MG63 (cell line): ENCODE measurements at places on chromosomes 6 and 20.
A peak's percentile ranks its signal among the peaks of the same experiment; 100 is the strongest.

DNA sequence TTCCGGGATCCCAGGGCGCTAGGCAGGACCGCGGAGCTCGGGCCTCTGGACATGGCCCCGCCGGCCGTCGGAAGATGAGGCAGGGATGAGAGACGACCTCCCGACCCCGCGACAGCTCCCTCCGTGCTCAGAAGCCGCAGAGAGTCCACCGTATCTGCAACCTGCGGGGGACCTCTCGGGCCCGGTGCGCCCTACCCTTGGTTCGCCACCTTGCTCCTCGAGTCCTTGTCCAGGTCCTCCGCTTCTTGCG is 301 bp downstream of the PPP1R3D start:
- no peak for DNase-seq

- DNase-seq: no peak
Observed at GRCh38 chr6:155194399-155194798, 69.4 kb upstream of the CLDN20 start.

GRCh38 chr6:125843593-125843992 is 52.8 kb downstream of the NCOA7 start:
- DNase-seq: no peak

DNA sequence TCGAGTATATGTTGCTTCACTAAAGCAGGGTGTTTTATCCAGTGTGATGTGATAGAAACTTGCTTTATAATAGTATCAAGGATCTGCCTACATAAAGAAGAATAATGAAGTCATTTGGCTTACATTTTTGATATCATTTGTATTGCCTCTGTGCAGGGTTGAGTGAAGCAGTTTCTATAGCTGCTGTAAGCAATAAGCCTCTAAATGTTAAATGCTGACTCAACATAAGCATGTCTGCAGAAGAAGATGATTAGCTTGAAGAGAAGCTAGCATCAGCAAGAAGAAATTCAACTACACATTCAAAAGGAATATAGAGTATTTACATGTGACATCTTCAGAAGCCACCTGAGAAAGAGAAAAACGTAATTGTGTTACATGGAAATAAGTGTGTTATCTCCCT is 17.6 kb downstream of the SLC35F1 start:
- no peak for DNase-seq

DNA sequence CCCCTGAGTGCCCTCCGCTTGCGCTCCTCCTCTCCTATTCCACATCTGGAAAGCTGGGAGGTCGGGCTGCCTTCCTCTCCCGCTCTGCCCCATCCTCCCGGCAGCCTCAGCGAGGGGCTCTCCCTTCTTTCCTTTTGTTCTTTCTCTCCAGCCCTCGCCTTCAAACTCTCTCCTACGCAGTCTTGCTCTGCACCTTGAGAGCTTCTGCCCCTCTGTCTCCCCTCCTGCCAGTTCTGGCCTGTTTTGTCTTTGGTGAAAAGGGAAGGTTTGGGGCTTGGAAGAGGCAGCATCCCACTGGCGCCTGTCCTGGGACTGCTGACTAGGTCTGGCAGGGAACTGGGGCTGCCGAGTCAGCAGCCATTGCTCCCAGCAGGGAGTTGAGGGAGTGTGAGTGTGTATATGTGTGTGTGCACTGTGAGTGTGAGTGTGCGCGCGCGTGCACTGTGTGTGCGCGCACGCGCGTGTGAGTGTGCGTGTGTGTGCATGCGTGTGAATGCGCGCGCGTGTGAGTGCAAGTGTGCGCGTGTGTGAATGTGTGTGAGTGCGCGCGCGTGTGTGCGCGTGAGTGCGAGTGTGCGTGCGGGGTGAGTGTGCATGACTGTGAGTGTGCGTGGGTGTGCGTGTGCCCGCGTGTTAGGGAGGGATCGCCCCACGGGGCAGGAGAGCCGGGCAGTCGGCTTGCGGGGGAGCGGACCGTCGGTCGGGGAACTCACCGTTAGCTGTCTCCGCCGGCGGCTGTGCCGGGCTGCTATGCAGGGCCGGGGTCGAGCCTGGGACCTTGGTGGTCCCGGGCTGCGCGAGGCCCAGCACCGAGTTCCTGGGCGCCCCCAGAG is 523 bp downstream of the CPXM1 start:
- DNase-seq: peak; percentile 44

GRCh38 chr20:8399947-8400346 is 267.9 kb downstream of the PLCB1 start:
- no peak for DNase-seq

DNA sequence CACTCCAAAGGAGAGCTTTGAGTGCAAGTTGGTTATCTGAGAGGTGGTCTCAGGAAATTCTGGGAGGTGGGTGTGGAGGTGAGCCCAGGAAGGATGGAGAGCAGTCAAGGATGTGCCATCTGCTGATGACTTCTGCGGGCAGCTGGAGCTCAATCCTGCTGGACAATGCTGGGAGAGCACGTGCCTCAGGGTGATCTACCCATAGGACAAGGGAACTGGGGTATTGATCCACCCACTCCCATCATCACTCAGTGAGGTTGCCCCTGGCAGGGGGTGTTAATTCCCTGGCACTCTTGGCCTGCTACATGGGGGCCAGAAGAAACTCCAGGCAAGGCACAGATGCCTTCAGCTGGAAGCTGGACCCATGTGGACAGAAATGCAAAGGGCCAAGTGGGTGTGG is 7.1 kb upstream of the ZBP1 start:
- DNase-seq: no peak

- peak; percentile 6 for DNase-seq
Observed at GRCh38 chr20:10185741-10186558, 32.7 kb upstream of the SNAP25 start.
